Adrenal gland (tissue), 19 donors: ENCODE measurements at places on chromosomes 13 and 19. TPM values are rescaled to one million over a fixed set of nuclear protein-coding genes. Genes with fewer than 3 reads are reported as not detected.

DNA sequence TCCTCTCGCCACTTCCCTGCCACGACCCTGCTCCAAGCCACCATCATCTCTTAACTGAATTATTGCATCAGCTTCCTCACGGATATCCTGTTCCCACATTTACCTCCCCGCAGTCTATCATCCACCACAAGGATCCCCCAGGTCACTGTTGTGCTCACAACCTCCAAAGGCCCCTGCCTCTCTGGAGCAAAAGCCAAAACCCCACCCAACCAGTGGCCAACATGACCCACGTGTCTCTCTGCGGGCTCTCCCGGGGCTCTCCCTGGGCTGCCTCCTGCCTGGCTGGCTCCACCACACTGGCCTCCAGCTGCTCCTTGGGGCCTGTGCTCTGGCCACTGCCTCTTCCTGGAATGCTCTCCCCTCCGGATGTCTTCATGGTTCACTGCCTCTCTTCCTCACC is 809.3 kb downstream of the UQCRFS1 start:
- no peak overlapping the region for H3K27ac ChIP-seq
- no peak for DNase-seq
- H3K4me3 ChIP-seq: no peak overlapping the region
- H3K4me1 ChIP-seq: no peaks in the 10 kb centered on the region

GRCh38 chr13:40102854-40103253 is 447.4 kb downstream of the COG6 start:
- H3K27ac ChIP-seq: no peak overlapping the region
- H3K27me3 ChIP-seq: no peaks in the 10 kb centered on the region
- H3K4me1 ChIP-seq: peaks cover 3% of the 10 kb centered on the region
- H3K36me3 ChIP-seq: no peaks in the 10 kb centered on the region

DNA sequence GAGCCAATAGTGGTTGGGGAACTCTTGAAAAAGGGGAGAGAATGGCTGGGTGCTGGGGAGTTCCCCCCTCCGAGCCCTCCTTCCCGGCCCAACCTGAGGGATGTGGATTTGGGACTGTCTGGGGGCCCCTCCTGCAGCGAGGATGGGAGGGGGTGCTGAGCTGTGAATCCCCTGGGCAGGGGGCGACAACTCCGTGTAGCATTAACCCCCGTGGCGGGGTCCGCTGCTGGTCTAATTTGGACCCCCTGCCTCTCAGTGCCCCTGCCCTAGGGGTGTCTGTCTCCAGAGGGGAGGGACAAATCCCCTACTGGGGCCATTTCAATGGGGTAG is 9.7 kb downstream of the MIDN start:
- H3K4me3 ChIP-seq: no peak overlapping the region
- H3K27me3 ChIP-seq: no peaks in the 10 kb centered on the region
- H3K27ac ChIP-seq: peak overlapping the region; percentile 93
- H3K36me3 ChIP-seq: no peaks in the 10 kb centered on the region
- H3K4me1 ChIP-seq: peaks cover 79% of the 10 kb centered on the region

DNA sequence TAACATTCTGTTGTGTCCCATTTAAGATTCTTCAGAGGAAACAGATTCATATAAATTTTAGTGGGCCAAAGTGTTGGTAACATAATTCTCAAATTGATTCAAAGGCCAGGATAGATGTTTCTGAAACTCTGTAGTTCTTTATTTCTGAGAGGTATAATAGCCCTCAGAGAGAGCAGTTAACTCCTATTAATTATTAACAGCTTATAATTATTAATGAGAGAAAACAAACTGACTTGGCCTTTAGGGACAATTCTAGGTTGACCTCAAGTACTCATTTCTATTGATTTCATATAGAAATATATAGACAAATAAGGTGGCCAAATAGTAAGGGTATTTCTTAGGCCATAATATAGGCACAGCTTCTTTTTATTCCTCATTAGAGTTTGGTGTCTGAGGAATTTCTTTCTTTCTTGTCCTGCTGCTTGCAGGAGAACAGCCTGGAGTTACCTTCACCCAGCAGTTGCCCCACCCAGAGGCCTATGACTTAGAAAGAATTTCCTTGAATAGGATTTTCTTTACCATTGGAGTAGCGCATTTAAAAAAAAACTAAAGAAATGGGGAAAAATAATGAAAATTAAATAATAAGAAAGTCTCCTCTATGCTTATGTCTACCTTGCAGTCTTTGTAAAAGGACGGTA is 1430.1 kb upstream of the SPRY2 start:
- H3K36me3 ChIP-seq: no peaks in the 10 kb centered on the region
- DNase-seq: no peak
- H3K4me1 ChIP-seq: no peaks in the 10 kb centered on the region

GRCh38 chr13:103022336-103022735 is 43.9 kb downstream of the SLC10A2 start:
- no peak for DNase-seq
- no peak overlapping the region for H3K27ac ChIP-seq
- no peak overlapping the region for H3K4me3 ChIP-seq
- no peaks in the 10 kb centered on the region for H3K36me3 ChIP-seq
- H3K4me1 ChIP-seq: no peaks in the 10 kb centered on the region

DNA sequence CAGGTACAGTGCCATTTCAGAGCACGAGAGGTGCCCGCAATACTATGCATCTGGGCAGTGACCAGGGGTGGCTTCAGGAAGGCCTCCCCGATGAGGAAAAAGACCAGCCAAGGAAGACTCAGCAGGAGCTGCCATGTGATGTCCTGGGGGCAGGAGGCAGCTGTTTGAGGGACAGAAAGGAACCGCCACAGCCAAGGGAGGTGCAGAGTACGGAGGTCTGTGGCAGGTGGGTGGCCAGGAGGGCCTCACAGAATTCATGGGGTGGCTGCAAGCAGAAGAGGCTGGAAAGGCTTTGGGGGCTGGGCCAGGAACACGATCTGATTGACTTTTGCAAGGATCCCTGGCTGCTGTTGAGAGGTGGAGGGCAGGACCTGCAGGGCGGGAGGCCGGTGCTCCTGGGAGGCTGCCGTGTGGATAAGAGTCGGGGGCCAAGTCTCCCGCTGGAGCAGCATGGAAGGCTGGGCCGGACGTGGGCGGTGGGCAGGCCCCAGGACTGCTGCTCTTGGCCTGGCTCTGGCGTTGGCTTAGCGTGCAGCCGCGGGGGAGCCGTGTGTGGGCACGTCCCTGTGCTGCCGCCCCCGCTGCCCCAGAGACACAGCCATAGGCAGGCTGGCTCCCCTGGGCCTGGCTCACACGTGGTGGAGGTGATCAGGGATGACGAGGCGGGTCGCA is 29.1 kb downstream of the CEBPA start:
- no peak overlapping the region for H3K27ac ChIP-seq
- H3K4me3 ChIP-seq: no peak overlapping the region
- no peak for DNase-seq
- no peaks in the 10 kb centered on the region for H3K27me3 ChIP-seq

DNA sequence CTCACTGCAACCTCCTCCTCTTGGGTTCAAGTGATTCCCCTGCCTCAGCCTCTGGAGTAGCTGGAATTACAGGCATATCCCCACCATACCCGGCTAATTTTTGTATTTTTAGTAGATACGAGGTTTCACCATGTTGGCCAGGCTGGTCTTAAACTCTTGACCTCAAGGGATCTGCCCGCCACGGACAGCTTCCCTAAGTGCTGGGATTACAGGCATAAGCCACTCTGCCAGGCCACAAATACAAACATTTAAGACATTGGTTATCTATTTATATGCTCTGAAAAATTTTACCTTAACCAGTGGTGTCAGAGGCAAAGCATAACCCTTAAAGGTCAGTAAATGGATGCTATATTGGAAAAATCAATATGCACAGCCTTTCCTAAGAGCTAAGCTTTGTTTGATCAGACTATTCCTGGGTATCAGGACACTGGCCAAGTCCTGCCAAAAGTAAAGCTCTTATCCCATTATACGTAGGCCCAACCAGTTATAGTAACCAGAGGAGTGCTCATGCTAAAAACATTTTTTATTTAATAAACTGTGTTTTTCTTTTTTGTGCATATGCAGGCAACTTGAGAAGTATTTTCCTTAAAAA is 56.4 kb upstream of the STARD13 start:
- no peaks in the 10 kb centered on the region for H3K36me3 ChIP-seq
- H3K4me3 ChIP-seq: no peak overlapping the region
- H3K4me1 ChIP-seq: peaks cover 17% of the 10 kb centered on the region
- no peaks in the 10 kb centered on the region for H3K27me3 ChIP-seq
- H3K27ac ChIP-seq: no peak overlapping the region

DNA sequence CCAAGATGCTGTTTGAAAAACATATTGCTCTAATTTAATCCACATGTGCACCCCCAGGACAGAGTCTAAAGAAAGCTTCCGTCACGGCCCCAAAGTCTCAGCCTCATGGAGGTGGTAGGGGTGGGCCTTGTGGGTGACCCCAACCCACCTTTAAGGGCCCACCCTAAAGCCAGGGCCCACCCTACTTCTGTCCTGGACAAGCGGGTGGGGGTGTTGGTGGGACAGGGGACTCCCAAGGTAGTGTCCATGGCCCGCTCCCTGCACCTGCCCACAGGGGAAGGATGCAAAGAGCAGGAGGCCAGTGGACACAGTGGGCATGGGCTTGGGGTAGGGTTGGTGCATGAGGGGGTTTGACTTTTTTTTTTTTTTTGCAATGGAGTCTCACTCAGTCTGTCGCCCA is 66.8 kb downstream of the KCTD15 start:
- no peak overlapping the region for H3K27ac ChIP-seq
- peak; percentile 11 for DNase-seq
- no peaks in the 10 kb centered on the region for H3K36me3 ChIP-seq
- no peak overlapping the region for H3K4me3 ChIP-seq
- H3K4me1 ChIP-seq: no peaks in the 10 kb centered on the region
- no peaks in the 10 kb centered on the region for H3K27me3 ChIP-seq

Gene ETFB
- 238 TPM for total RNA-seq

- peaks cover 21% of the 10 kb centered on the region for H3K27me3 ChIP-seq
- H3K27ac ChIP-seq: no peak overlapping the region
- no peak overlapping the region for H3K4me3 ChIP-seq
- H3K4me1 ChIP-seq: peaks cover 19% of the 10 kb centered on the region
Observed at GRCh38 chr19:292951-293350, 1.7 kb upstream of the PLPP2 start.

Gene POU4F1
- total RNA-seq: not detected

Gene ZNF480
- total RNA-seq: 10.0 TPM

DNA sequence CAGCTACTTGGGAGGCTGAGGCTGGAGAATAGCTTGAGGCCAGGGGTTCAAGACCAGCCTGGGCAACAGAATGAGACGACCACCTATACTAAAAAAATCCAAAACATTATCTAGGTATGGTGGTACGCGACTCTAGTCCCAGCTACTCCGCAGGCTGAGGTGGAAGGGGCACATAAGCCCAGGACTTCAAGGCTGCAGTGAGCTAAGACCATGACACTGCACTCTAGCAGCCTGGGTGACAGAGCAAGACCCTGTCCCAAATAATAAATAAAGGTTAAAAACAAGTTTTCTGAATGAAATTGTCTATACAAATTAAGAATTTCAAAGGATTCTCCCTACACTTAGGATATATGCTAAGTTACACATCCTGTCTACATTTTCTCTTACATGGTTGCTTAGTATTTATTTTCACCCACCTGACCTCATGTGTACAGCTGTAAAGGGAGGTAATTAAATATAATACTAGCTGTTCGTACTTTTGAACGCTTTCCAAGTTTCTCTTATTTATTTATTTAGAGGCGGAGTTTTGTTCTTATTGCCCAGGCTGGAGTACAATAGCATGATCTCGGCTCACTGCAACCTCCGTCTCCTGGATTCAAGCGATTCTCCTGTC is 1.6 kb downstream of the SLC25A30 start:
- DNase-seq: no peak
- H3K27ac ChIP-seq: peak overlapping the region; percentile 94
- H3K4me1 ChIP-seq: peaks cover 27% of the 10 kb centered on the region
- no peak overlapping the region for H3K4me3 ChIP-seq
- H3K27me3 ChIP-seq: no peaks in the 10 kb centered on the region

GRCh38 chr19:801861-802497 is 4.7 kb downstream of the PTBP1 start:
- H3K4me3 ChIP-seq: no peak overlapping the region
- DNase-seq: peak; percentile 64
- peaks cover 46% of the 10 kb centered on the region for H3K36me3 ChIP-seq
- H3K27me3 ChIP-seq: no peaks in the 10 kb centered on the region
- no peak overlapping the region for H3K27ac ChIP-seq

- H3K27ac ChIP-seq: no peak overlapping the region
- H3K4me1 ChIP-seq: no peaks in the 10 kb centered on the region
- H3K36me3 ChIP-seq: no peaks in the 10 kb centered on the region
Observed at GRCh38 chr19:7415163-7415856, 66.6 kb downstream of the ARHGEF18 start.

Gene MIR17HG
- total RNA-seq: 2.8 TPM
